Kidney (tissue), 22 donors: ENCODE measurements at places on chromosomes 7 and 10.

GRCh38 chr10:34664706-34665105 lies 150.4 kb downstream of the PARD3 start:
- no peak for DNase-seq

- DNase-seq = no peak
Observed at GRCh38 chr10:131161087-131161486, 150.4 kb downstream of the TCERG1L start.

- DNase-seq = no peak
Observed at GRCh38 chr7:24587853-24588252, 14.6 kb downstream of the PALS2 start.

- no peak for DNase-seq
Observed at GRCh38 chr10:22259280-22259679, 41.5 kb upstream of the EBLN1 start.

GRCh38 chr7:24769014-24769830 lies 12.0 kb upstream of the GSDME start:
- no peak for DNase-seq

DNA sequence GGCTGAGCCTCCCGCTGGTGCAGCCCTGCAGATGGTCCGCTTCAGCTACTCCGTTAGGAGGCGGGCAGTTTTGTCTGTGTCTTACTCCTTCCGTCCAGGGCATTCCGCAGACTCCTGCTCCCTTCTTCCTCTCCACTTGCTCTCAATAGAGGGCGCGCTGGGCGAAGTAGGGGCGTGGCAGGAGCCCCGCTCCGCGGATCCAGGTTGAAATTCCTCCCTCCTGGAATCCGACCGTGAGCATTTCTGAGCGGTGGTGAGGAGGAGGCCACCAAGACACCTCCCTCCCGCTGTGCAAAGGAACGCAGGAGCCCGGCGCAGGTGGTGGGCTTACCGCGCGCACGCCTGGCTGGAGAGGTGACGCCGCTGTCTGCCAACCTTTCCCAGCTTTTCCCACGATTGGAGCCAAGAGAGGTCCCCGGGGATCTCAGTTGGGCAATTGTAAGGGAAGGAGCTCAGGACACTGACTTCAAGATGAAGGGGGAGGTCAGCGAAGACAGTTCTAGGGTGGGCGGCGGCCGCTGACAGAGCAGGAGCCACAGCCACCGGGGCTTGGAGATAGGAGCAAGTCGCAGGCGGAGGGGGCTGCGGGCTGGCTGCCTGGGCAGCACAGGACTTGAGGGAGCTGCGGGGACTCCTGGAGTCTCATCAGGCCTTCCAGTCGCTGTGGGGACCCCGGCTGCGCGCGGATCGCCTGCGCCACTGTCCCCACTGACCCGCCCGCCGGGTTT lies 1011.3 kb downstream of the XPNPEP1 start:
- DNase-seq = peak; percentile 92

DNA sequence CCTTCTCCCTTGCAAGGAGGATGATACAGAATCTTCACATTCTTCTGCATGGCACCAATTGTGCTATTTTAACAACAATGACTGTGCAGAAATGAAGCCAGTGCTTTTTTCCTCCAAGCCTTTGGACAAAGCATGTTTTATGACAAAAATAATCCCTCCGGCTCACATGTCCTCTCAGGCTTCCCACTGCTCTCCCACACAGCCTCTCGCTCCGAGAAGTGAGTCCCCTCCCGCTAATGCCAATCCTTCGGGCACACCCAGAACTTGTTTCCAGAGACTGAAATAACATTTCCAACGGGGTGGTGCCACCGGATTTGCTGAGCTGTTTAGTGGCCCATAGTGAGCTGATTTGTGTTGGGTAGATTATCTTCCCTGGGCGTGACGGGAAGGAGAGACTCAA lies 35.8 kb downstream of the RBM17 start:
- peak; percentile 35 for DNase-seq

GRCh38 chr7:135731-136645 lies 56.4 kb upstream of the FAM20C start:
- no peak for DNase-seq

GRCh38 chr10:124689911-124690498 lies 54.2 kb downstream of the FAM53B start:
- DNase-seq = no peak

DNA sequence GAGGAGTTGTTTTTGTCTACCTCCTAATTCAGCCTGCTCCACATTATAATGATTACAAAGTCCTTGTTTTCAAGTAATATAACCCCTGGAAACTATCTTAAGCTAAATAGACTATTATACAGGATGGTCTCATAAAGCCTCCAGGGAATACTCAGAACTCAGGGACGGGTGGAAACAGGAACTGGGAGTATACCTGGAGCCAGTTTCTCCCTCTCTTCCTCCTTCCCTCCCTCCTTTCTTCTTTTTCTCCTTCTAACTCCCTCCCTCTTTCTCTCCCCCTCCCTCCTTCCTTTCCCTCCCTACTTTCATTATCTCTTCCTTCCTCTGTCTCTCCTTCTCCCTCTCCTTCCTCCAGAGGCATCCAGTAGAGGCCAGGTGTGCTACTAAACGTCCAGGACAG lies 76.2 kb upstream of the PRR15 start:
- DNase-seq = no peak

DNA sequence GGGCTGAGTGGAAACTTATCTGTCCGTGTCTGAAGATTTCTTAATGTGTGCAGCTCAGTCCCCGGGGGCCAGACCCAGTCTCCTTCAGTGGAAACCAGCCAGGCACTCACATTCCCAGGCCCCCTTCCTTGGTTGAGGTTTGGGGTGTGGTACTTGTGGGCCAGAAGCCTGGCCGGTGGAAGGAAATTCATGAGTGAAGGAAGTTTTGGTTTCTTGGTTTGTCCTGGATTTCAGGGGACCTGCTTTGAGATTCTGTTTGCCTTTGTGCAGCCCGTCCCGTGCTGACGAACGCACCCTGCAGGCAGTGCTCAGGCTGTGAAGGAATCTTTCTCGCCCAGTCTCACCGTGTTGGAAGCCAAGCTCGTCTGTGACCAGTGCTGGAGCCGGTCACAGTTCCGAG lies 2.9 kb downstream of the INPP5A start:
- DNase-seq = peak; percentile 61

DNA sequence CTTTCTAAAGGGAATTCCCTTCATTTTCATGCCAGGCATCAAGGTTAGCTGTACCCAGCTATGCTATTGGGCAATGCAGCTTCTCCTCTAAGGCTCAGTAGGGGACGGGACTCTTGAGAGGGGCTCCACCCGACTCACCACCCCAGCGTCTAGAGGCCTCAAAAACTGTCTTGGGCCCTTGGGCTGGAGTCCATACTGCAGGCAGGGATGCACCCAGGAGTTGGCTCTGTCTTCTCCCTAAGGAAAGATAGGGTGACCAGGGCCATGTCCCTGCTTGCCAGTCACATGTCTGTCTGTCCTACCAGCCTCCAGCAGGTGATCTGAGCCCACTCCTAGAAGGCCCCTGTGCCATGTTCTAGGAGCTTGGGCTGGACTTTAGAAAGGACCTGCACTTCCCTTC lies 1.2 kb downstream of the OPN4 start:
- peak; percentile 12 for DNase-seq

- no peak for DNase-seq
Observed at GRCh38 chr10:51896849-51897248, 197.5 kb upstream of the CSTF2T start.

- DNase-seq = no peak
Observed at GRCh38 chr10:60130130-60130579, 223.8 kb upstream of the CCDC6 start.

DNA sequence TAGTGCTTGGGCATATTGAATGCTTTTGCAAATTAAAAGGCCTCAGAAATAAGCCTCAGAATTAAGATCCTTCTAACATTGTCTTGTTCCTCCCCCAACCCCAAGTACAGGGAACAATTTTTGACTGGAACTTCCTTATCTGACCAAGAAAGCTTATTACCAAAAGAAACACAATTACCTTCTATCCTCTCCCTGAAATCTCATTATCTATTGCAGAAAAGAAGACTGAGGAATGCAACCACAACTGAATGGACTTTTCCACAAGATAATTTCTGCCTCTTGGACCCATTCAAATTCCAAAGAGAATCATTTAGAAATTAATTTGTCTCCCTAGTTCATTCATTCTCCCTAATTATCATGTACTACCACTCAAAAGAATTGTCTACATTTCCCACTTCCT lies 36.8 kb upstream of the SPAM1 start:
- no peak for DNase-seq

- DNase-seq = peak; percentile 3
Observed at GRCh38 chr7:44380189-44380830, 54.9 kb upstream of the CAMK2B start.

DNA sequence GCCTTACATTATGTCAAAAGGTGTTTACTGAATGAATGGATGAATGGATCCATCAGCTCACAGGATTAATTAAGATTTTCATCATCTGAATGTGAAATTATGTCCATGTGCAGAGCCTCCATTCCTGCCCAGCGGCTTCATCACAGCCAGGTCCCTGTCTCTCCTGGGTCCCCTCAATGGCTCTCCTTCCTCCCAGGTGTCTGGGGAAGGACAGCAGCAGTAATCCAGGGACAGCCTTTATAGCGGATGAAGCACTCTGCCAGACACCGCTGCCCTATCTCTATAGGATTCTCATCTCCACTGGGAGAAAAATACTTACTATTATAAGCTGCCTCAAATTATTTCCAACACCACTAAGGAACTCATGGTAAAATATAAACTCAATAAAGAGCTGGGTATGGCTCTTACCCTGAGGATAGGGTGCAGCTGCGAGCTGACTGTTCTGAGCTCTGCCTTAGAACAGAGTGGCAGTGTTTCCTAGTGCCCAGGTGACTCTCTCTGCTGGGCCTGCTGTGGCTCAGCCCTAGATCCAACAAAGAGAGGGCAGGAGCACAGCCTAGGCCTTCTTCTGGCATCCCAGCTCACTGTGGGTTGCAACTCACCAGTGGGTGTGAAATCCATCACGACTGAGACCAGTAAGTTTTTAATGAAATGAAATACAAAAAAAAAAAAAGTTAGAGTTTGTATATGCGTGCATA lies 38.3 kb downstream of the GPRIN2 start:
- DNase-seq = no peak

DNA sequence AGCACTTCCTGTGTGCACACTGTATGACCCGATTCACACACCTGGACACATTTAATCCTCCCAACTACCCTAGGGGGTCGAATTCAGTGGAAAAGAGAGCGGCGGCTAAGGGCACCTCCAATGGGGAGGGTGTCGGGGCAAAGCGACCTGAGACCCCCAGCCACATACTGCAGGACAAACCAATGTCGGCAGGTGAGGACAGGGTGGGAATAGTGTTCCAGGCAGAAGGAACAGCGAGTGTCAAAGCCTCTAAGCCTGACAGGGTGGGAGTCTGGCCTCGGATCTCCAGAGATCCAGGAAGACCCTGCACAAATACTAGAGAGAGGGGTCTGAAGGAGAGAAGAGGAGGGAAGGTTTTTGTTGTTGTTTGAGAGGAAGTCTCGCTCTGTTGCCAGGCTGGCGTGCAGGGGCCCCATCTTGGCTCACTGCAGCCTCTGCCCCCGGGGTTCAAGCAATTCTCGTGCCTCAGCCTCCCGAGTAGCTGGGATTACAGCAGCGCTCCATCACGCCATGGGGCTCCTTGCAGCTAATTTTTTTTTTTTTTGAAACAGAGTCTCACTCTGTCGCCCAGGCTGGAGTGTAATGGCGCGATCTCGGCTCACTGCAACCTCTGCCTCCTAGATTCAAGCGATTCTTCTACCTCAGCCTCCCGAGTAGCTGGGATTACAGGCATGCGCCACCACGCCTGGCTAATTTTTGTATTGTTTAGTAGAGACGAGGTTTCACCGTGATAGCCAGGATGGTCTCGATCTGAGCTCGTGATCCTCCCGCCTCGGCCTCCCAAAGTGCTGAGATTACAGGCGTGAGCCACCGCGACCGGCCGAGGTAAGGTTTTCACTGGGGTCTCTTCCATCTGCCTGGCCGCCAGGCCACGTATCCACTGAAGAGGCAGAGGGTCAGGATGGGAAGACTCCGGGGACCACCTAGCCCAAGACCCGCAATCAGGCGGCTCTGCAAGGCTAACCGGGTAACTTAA lies 1.2 kb upstream of the ARPC1B start:
- DNase-seq = no peak

DNA sequence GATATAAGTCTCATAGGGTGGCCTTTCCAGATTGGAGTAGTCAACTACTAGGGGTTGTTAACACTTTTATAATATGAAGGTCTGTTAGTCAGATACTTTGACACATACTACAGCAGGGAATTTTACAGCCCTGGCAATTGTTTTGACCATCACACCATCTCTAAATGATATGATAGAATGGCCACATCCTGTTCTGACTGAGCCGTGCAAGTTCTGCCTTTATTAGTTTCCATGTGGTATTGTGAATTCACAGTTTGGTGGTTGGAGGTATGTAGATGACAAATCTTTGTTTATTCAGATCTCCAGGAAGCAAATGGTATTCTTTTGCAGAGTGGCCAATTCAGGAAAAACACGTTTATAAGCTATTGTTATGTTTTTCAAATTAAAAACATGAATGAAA lies 83.0 kb downstream of the NRG3 start:
- DNase-seq = no peak

GRCh38 chr7:132425942-132426341 lies 150.3 kb downstream of the PLXNA4 start:
- no peak for DNase-seq

DNA sequence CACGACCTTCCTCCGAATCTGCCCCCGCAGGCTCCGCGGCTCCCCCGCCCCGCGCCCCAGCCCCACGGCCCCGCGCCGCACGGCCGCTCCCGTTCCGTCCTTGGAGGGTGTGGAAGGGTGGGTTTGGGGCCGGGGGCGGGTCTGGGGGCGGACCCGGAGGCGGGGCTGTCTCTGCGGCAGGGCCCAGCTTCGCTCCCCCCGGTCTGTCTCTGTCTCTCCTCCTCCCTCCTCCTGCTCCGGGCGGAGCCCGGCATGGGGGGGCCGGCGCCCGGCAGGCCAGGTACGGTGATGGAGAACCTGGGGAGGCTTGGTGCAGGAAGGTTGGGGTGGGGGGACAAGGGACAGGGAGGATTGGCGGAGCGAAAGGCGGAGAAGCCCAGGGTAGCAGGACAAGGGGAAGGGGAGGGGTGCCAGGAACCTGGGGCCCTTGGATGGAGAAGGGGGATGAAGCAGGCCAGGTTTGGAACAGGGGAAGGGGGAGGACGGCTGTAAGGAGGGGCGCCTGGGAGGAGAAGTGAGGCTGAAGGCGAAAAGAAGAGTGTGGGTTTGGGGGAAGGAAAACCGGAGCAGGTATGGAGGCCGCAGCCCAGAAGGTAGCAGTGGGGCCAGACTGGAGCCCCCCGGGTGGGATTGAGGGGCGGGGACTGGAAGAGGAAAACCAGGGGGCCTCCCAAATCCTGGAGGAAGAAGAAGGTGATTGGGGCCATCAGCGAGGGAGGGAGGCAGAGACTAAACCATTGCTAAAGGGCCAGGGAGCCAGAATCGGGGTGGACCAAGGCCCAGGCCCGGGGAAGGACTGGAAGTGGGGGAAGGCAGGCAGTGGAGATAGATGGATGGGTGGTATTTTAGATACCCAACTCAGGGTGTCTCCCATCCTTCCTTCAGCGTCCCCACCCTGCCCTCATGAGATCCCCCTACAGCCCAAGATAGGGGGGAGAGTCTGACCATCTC lies at the start of gene NYAP1:
Gene NYAP1, plus strand, starts transcription at position 206 of the 951 bp plus-strand sequence. CDS start 1,385 bp downstream, outside the sequence.
- peak; percentile 85 for DNase-seq
